Stimulated activated CD8-positive, alpha-beta memory T cell treated with anti-CD3 and anti-CD28 coated beads, Interleukin-15, amount 100 ng/mL, for 4 hours (primary cell): ENCODE measurements at places on chromosomes 5 and 9.

GRCh38 chr9:136488247-136489214, 5.7 kb upstream of the SEC16A start:
- DNase-seq, result peak; percentile 32

- no peak for DNase-seq
Measured at GRCh38 chr9:128405780-128406171, 14.9 kb upstream of the CERCAM start.

GRCh38 chr9:7094052-7094451, 336.3 kb downstream of the KDM4C start:
- DNase-seq, result no peak

DNA sequence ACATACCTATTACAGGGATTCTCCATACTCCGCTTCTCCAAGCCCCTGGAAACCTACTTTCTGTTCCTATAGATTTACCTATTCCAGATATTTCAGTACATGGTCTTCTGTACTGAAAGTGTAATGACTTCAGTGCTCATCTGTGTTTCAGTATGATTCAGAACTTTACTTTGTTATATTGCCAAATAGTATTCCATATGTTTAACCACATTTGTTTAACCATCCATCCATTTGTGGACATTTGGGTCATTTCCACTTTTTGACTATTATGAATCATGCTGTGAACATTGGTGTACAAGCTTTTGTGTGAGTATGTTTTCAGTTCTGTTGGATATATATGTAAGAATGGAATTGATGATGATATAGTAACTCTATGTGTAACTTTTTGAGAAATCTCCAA, 188.9 kb downstream of the PDZD2 start:
- DNase-seq, result no peak

DNA sequence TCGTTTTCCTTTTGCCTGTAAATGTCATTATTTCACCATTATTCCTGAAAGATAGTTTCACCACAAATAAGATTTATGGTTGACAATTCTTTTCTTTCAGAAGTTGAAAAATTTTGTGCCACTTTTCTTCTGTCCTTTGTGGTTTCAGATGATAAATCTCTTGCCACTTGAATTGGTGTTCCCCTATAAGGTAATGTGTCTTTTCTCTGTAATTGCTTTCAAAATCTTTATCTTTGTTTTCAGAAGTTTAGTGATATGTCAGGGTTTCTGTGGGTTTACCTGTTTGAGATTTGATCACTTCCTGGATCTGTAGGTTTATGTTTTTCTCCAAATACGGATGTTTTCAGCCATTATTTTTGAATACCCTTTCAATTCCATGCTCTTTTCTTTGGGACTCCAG, 14.6 kb downstream of the RASA1 start:
- no peak for DNase-seq

DNA sequence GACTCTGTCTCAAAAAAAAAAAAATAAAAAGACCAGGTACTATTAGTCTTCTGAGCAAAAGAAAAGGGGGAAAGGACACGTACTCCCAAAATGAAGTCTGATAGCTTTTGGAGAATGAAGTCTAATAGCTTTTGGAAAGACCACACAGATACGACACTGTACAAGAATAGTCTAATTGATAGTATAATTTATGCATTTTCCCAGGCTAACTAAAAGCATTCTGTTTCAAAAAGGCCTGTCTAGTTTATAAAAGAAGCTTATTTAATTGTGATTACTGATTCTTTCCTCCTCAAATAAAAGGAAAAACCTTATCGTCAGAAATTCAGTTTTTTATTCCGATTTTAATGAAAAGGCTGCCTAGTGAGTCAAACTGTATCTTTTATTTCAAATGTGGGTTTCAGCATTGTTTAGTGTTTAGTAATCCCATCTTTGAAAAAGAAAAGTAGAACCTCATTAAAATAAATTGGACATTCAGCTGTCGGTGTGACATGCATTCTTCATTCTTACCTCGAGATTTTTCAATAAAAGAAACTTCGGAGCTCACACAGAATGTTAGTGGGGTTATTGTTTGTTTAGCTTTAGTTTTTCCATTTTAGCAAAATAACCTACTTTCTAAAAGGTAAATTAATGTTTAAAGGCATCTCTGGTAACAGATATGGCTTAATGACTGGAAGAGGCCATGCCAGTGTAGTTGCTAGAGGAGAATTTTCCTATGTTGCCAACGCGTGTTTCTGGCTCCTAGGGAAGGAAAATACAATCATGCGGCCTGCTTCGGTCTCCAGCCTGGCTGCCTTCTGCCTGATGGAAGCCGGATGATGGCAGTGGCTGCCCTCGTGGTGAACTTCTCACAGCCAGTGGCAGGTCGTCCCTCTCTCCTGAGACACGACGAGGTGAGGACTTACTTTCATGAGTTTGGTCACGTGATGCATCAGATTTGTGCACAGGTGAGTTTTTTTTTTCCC, 70.0 kb downstream of the NLN start:
- DNase-seq, result no peak

- no peak for DNase-seq
Measured at GRCh38 chr9:129458155-129458661, 162.7 kb downstream of the C9orf50 start.

DNA sequence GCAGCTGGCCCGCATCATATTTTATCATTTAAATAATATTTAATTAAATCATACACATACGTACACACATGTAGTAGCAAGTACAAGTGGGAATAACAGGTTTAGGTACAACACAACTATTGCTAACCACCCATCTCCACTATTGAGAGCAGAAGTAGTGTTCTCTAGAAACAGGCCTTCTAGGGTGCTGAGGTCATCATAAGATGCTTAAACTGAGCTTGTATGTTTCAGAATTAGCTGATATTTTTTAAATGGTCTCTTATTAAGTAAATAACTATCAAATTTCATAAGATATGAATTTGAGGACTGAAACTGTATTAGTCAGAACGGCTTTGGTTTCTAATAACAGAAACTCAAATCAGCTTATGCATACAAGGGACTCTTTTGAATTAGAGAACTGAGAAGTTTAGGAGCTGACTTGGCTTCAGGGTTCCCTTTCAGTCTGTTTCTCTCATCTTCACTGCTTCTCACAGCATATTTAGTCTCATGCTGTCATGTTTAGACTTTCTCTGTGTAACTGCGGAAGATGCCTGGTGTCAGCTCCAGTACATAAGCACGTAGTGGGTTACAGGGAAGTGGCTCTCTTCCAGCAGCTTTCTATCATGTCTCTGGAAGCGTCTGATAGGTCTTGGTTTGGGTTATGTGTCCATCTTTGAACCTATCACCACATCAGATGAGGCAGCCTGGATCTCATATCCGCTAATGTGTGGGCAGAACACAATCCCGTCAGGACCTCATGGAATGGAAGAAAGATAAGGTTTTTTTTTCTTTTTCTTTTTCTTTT, 25.0 kb upstream of the OCLN start:
- no peak for DNase-seq

DNA sequence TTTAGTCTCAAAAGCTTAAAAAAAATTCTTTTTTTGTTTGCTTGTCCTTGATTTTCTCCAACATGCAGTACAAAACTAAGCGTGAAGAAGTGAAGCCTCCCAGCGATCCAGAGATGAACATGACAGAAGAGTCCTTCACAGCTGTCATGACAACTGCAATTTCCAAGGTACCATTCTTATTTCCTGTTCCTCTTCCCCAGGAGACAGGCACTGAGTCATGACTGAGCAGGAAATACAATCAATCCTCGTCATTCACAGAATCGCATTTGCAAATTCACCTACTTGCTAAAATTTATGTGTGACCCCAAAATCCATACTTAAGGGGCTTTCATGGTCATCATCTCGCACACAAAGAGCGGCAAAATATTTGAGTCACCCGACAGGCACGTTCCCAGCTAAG, 77.3 kb downstream of the SLC1A1 start:
- DNase-seq, result no peak

GRCh38 chr9:114238891-114239875, 83.7 kb upstream of the ORM1 start:
- DNase-seq, result no peak

DNA sequence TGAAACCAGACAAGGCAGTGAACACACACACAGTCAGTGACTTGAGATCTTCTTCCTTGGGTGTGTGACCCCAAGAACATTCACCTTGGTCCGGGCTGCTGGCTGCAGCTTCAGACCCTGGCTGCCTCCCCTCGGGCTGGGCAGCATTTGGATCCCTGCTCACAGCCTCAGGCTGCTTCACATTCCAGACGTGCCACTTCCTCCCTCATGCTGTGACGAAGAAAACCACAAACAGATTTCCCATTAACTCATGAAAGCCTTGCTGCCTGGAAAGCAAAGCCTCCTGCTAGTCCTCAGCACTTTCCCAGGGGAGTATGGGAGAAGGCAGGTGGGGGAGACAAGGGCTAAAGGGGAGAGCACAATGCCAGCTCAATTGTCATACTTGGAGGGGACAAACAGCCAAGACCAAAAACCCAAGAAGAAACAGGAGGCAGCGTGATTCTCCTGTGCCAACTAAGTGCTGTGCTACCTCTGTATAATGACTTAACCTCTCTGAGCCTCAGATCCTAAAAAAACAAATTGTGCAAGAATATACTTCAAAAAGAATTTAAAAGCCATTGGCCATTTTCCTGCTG, 594.6 kb upstream of the BRINP1 start:
- DNase-seq, result no peak

DNA sequence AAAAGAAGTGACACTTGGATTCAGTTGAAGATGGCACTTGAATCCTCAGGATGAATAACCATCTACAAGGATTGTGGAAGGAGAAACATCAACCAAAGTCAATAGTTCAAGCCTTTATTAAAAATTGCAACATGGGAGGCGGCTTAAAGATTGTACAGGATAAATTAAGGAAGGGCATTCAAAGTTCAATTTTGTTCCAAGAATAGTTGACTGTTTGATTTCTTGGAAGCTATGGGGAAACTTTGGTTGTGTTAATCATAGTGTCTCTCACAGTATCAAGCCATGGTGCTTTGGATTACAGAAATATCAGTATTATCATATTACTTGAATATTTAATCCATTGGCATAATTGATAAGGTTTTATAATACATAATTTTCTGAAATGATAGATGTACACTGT, 1844.3 kb downstream of the MAT2B start:
- DNase-seq, result no peak

GRCh38 chr5:86371061-86371460, 246.7 kb upstream of the COX7C start:
- no peak for DNase-seq

DNA sequence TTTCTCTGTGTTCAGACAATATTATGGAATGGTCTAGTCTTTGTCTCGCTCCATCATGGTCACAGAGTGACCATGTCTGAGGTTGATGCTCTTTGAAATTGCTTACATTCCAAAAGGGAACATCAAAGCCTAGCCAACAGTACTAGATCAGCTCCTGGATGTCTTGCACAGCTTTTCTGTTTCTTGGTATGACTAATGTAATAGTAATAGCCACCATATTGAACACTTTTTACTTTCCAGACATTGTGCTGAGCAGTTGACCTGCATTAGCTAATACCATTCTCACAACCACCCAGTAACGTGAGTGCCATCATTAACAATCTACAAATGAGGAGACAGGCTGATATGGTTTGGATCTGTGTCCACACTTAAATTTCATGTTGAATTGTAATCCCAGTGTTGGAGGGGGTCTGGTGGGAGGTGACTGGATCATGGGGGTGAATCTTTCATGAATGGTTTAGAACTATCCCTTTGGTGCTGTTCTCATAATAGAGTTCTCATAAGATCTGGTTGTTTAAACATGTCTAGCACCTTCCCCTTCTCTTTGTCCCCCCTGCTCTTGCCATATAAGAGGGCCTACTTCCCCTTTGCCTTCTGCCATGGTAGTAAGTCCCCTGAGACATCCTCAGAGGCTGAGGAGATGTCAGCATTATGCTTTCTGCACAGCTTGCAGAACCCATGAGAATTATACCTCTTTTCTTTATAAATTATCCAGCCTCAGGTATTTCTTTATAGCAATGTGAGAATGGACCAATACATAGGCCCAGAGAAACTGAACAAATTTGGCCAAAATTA, 577.5 kb upstream of the CLINT1 start:
- DNase-seq, result no peak

DNA sequence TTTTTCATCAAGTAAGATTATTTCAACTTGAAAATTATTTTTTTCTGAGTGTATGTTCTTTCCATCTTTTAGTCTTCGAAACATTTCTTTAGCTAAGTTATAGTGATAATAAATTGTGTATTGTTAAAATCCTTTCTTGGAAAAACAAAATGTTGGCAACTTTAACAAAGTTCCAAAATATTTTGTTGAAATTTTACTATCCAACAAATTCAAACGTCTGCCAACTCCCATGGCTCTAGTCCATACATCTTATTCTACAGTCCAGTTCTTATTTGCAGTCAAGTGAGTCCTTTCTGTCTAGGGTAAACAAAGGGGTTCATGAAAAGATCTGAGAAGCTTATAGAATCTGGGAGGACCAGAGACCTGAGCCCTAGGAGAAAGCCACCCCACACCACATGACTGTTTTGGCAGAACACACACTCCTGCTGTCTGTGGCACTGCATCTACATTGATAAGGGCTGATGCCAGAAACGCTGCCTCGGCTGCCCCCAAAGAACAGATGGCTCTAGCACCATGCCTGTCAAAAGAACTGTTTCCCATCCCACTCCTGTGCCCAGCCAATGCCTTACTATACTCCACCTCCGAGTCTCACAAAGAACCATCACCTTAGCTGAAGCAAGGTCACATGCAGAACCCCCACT, 47.5 kb downstream of the FEM1C start:
- no peak for DNase-seq
